NCI-H526 (cell line): ENCODE measurements at places on chromosomes 6 and 20.

DNA sequence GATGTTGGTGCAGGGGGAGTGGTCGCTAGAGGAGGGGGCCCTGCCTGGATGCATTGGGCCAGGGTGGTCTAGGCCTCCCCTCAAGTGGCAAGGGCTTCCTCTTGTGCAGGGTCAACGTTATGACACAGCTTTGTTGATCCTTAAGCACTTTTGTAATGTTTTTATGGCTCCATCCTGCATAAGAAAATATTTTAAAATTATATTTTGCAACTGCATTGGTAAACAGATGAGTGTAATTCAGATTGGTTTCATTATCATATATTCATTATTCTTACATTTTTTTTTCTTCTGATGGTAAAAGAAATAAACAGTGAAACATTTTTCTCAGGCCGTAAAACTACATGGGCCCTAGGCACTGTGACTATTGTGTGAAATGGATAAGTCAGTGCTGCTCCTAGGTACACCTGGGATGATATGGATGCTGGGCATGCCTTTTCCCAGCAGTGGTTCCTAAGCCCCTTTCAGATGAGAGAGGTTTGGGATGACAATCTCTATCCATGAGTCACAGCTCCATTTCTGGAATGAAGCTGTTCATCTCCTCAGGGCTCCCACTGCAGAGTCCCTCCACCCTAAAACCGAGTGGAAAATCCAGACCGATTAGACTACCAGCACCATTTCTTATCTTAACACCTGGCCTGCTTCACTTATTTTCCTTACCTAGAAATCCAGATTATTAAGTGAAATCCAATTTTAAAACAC is 5.8 kb upstream of the SIM1 start:
- no peak for DNase-seq

DNA sequence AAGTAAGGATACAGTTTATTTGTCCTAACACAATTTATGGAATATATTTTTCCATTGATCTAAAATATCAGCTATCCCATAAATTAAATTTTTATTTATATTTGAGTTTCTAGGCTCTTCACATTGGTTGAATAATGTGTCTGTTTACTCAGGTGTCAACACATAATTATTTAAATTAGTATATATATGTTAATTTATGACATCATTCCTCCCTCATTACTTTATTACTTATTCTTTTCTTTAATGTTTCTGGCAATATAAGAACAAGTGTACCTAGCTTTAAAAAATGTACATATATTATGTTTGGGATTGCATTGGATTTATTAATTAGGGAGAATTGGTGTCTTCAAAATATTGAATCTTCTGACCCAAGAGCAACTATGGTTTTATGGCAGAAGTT is 31.2 kb upstream of the TCF21 start:
- DNase-seq = no peak

- DNase-seq = no peak
These were observed 646.0 kb upstream of the MARCKS start for GRCh38 chr6:113211170-113211569.

GRCh38 chr20:52675375-52675774 is 296.8 kb upstream of the TSHZ2 start:
- DNase-seq = no peak

DNA sequence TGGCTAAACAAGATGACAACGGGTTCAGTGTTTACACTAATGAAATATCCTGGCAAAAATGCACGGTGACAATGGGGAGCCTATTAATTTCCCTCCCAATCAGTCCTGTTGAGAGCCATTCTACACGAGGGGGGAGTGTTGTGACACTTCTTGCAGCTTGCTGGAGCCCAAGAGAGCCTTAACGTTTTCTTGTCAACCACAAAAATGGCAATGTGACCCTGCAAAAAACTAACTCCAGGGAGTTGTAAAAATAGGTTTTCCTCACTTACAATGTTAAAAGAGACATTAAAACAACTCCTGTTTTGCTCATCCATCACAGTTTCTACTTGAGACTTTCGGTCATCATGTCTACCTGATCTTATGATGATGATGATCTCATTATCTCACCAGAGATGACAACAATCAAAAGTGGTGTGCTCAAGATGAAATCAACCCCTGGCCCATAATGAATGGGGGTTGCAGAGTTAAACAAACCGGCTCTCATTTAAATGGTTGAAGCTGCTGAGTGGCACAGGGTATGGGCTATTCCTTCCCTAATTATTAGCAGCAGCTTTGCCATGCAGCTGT is 57.9 kb downstream of the GJA10 start:
- DNase-seq = no peak

- no peak for DNase-seq
These were observed 29.1 kb upstream of the STX16 start for GRCh38 chr20:58621906-58622548.

DNA sequence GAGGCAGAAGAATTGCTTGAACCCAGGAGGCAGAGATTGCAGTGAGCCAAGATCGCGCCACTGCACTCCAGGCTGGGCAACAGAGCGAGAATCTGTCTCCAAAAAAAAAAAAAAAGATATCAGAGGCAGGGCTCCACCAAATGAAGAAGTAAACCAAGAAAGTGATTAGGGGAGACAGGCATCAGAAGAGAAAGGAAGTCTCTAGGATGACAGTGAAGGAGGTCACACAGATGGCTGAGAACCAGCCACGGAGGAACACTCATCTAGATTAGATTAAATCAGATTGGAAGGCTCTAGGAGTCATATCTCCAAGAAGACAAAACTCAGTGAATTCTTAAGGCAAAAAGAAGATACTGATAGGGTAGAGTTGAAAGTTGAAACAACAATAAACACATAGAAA is 102.2 kb upstream of the CCDC28A start:
- no peak for DNase-seq

- no peak for DNase-seq
These were observed 32.6 kb upstream of the MPC1 start for GRCh38 chr6:166415306-166415705.
